OCI-LY7 (cell line): ENCODE measurements at places on chromosomes 5 and 9. TPM values are rescaled to one million over a fixed set of nuclear protein-coding genes. Genes with fewer than 3 reads are reported as not detected.

Gene PKD2L2
- total RNA-seq, result not detected in 2 replicates

Gene LCP2
- total RNA-seq, result 2.6 and 3.1 TPM in 2 replicates

Gene DBH
- total RNA-seq, result not detected in 2 replicates

Gene WNT8A
- not detected in 2 replicates for total RNA-seq

Gene CTSV
- 0.25 and 0.31 TPM in 2 replicates for total RNA-seq

Gene IRGM
- total RNA-seq, result not detected in 2 replicates

Gene CLTB
- total RNA-seq, result 44.5 and 53.0 TPM in 2 replicates

Gene SLC4A9
- 2.6 and 5.1 TPM in 2 replicates for total RNA-seq

Gene ALDH7A1
- not detected in 2 replicates for total RNA-seq

Gene PCDHGA8
- 3.8 and 4.7 TPM in 2 replicates for total RNA-seq

Gene GFI1B
- 3.3 and 4.9 TPM in 2 replicates for total RNA-seq

DNA sequence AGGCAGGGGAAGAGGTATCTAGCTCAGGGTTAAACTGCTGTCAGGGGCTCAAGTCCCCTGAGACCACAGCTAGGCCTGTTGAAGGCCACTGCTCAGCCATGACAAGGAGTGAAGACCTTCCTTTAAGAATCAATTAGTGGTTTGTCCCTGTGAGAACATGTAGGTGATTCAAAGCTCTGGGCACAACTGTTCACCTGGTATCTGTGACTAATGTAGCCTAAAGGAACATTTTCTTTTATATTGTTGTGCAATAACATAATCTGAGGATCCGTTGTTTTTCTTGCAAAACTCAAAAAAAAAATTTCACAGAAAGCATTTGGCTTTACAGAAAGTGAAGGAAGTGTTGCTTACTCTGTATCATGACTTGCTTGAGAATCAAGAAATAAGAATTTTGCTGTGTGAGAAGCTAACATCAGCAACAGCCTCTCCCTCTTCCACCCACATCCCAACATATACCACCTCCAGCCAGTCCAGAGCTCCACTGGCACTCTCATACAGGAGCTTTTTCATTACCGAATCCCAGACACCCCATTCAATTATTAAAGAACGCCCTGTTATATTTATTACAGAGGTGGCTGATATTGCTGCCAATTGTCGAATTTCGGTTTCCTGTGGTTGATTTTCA, 807.0 kb downstream of the TLE4 start:
- DNase-seq, result no peak

DNA sequence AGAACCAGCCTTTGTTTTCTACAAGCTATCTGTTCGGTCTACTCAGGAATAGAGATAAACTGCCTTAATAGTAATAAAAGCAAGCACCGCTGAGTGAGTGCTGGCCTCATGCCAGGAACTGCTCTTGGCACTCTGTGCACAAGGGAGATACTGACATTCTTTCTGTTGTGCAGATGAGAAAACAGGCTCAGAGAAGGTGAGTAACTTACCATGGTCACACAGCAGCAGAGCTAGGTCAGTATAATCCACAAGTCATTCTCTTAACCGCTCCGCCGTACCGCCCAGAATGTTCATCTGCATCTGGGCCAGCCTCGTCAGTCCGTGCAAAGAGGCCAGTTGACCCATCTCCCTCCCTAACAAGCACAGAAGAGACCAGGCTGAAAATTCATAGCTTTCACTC, 27.4 kb downstream of the QRFP start:
- no peak for DNase-seq

DNA sequence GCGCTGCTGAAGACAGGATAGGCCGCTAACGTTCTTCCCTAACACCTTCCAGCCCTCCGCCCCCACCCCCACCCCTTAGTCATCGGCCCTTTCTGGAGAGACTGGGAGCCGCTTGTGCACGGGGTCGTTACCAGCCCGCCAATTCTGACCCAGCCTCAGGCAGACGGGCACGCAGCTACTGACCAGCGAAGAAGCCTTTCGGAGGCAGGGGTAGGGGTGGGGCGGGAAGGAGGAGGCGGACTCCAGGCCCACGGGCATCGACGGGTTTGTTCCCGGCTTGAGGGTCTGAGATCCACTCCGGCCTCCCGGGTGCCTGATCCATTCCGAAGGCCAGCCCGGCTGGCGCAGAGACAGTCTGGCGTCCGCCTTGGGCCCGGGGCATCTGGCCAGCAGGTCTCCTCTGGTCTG, 729 bp upstream of the HAND1 start:
- DNase-seq, result no peak

DNA sequence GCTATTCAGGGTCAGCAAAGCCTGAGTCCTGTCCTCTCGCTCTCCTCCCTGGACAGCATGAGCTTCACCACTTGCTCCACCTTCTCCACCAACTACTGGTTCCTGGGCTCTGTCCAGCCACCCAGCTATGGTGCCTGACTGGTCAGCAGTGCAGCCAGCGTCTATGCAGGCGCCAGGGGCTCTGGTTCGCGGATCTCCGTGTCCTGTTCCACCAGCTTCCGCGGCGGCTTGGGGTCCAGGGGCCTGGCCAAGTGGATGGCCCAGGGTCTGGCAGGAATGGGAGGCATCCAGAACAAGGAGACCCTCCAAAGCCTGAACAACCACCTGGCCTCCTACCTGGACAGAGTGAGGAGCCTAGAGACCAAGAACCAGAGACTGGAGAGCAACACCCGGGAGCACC, 8.6 kb downstream of the NIPBL start:
- DNase-seq, result no peak

DNA sequence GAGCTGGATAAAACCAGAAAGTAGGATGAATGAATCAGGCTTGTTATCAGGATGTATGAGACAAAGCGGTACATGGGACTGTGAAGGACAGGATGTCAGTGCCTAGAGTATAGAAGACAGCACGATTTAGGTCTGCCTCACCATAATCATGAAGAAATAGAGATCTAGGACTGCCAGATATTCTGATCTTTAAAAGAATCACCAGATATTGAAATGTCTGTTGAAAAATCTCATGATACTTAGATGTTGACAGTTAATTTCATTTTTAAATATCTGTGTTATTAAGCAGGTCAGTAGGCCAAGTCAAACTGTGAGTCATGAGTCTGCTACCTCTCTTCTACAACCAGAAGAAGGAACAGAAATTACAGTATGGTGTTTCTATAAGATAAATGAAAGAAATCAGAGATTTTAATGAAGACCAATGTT, 65.0 kb downstream of the ST8SIA4 start:
- DNase-seq, result no peak

GRCh38 chr5:140671472-140672125, 1.8 kb downstream of the DND1 start:
- no peak for DNase-seq

GRCh38 chr5:175133185-175133584, 310.8 kb downstream of the DRD1 start:
- no peak for DNase-seq

DNA sequence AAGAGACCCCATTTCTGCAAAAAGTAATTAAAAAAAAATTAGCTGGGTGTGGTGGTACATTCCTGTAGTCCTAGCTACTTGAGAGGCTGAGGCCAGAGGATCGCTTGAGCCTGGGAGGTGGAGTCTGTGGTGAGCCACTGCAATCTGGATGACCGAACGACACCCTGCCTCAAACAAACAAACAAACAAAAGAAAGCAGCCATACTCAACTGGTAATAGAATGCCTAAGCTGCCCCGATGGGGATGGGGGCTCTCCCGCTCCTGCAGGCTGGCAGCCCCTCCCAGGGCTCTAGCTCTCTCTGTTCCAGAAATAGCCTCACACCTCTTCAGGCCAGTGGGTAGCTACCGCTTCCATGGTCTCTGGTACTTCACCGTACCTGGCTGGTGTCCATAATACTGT, 241.8 kb downstream of the FANCC start:
- no peak for DNase-seq

DNA sequence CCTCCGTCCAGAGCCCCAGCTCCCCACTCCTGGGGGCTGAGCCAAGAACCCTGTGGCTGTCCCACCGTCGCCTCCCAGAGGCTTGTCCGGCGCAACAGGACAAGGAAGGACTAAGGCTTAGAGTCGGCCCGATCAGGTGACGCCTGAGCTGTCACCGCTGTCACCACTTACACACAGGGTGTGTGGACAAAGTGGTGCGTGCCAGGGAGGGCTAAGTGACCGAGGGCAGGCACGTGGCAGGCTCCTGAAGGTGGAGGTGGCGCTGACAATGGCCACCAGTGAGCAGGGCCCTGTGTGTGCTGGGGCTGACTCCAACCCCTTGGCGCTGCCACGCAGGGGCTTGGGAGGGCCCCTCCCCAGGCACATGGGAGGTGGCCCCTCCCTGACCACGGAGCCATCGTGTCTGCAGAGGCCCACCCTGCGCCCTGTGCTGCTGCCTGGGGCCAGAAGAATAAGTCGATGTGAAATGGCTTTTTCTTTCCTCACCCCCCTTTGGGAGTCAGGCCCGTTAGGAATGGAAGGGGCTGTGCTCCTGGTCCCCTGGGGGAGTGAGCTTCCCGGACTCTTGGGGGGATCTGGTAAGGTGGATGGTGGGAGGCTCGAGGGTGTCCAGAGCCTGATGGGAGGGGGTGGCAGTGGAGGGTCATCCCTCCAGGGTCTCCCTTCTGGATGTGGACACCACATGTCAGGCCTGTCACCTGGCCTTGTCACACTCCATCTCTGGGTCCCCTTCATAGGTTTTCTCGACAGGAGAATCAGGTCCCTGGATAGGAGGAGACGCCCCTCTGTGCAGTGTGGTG, 2.6 kb upstream of the GPSM1 start:
- no peak for DNase-seq

GRCh38 chr5:137622850-137623249, 113.0 kb downstream of the KLHL3 start:
- no peak for DNase-seq

GRCh38 chr5:59497207-59497606, 396.3 kb downstream of the PDE4D start:
- DNase-seq, result no peak

GRCh38 chr9:16412740-16413139, 457.7 kb downstream of the BNC2 start:
- no peak for DNase-seq

DNA sequence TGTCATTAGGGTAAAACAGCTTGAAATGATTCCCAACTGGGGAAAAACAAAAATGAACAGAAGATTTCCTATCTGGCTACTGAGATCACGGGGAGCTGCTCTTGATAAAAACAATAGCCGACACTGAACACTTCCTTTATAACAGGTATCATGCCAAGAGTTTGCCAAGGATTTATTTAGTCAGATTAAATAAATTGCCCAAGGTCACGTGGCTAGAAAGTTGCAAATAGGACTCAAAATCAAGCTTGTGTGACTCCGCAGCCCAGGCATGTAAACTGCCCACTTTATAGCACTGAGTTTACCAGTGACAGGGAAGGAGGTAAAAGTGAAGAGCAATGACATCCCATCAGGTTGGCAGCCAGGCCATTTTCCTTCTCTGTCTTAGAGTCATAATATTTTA, 120.7 kb upstream of the ZNF618 start:
- no peak for DNase-seq

DNA sequence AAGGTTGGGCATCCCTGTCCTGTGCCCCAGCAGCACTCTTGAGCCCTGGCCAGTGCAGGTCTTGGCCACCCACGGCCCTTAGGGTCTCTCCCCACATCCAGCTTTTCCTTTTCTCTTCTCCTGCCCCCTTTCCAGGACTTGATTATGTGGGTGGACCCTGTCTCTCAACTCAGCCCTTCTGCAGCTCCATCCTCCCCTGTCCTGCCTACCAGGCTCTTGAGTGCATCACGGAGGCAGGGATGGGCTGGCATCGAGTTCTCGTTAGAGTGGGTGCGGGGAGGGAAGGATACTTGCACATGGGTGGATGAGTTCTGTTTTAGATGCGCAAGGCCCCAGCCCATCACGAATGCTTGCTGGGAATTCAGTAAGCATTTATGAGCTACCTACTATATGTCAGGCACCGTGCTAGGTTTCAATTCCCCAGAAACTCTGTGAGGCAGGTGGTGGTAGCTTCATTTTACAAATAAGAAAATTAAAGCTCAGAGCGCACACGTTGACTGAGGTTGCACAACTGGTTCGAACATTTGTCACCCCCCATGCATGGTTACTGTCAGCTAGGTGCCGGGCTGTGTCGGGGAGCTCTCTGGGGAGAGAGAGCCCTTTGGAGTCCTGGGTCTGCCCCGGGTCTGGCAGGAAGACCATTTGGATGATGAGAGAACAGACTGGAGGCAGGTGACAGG, 144.6 kb upstream of the PITX1 start:
- peak; percentile 62 for DNase-seq

DNA sequence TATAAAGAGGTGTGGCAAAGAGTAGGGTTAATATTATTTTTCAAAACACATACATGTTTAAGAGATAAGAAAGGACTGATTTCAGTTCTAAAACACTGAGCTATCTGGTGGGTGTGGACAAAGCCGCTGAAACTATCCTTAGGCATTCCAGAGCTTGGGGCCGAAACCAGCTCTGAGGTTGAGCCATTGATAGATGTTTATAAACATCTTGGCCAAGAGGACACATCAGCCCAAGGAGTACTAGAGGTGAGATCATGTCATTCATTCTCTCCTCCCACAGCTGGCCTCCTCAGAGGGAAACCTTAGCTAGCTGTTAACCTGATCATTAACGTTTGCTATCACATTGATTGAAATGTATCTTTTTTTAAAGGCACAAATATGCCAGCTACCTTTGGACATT, 89.9 kb downstream of the NLN start:
- DNase-seq, result no peak

DNA sequence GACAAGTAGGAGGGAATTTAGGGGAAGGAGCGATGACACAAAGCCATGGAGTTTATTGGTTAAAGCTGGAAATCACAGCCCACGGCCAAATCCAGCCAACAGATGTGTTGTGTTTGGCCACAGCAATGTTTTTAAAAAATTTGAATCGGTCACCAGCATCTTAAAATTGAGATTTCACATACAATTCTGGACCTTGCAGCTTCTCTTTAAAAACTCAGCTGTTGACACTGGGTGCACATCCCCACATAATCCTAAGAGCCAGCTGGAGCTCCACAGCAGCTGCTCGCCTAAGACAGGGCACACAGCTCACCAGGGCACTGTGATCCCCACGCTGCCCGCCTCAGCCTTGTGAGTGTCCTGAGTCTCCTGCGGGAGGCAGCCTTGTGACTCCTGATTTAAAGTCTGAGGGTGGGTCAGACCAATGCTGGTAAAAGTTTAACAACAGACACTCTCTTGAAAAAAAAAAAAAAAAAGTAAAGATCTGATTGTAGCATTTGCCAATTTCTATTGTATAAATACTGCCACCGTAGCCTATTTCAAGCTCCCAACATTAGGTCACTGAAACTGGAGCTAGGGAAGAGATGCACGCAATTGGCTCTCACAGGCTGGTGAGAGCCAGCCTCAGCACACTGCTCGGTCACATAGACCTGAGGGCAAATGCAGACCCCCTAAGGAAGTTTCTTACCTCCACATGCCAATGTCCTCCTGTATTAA, 124.8 kb downstream of the HSD17B3 start:
- DNase-seq, result no peak
